ENCODE measurements at places on chromosomes 16 and 17.

GRCh38 chr16:9351841-9352434, 260.5 kb downstream of the HAPSTR1 start:
- DNase-seq = no peak

DNA sequence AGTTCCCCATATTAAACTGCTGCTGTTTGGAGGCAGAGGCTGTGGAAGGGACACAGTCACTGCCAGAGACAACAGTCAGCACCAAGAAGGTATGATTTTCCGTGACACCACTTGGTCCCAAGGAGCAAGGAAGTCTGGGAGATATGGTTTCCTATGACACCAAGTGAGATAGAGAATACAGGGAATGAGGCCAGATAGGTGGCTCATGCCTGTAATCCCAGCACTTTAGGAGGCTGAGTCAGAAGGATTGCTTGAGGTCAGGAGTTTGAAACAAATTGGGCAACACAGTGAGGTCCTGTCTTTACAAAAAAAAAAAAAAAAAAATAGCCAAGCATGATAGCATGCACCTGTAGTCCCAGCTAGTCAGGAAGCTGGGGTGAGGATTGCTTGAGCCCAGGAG, 90.8 kb downstream of the ABCC12 start:
- DNase-seq = no peak

GRCh38 chr16:89821438-89822187, 5.2 kb upstream of the FANCA start:
- DNase-seq = no peak

- DNase-seq = no peak
These were observed 595.2 kb upstream of the CDH11 start for GRCh38 chr16:65716737-65717700.

- no peak for DNase-seq
These were observed 1.2 kb upstream of the UBB start for GRCh38 chr17:16379654-16380053.

DNA sequence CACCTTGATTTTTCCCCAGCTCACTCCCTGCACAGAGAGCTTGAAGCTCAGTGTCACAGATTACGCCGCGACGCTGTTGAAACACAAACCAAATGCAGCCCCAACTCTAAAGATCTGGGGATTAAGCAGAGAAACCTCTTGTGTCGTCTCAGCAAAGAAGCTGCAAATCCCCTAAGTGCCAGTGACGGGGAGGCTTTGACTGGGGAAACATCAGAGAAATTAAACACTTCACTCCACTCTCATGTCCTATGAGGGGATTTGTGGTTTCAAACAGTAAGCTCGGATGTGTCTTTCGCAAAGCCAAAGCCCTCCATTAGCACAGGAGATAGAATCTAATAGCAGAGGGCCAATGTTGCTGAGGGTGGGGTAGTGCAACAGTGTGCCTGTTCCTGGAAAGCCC, 233.7 kb downstream of the HS3ST4 start:
- no peak for DNase-seq

GRCh38 chr17:37312137-37312923, 63.5 kb upstream of the C17orf78 start:
- DNase-seq = no peak

DNA sequence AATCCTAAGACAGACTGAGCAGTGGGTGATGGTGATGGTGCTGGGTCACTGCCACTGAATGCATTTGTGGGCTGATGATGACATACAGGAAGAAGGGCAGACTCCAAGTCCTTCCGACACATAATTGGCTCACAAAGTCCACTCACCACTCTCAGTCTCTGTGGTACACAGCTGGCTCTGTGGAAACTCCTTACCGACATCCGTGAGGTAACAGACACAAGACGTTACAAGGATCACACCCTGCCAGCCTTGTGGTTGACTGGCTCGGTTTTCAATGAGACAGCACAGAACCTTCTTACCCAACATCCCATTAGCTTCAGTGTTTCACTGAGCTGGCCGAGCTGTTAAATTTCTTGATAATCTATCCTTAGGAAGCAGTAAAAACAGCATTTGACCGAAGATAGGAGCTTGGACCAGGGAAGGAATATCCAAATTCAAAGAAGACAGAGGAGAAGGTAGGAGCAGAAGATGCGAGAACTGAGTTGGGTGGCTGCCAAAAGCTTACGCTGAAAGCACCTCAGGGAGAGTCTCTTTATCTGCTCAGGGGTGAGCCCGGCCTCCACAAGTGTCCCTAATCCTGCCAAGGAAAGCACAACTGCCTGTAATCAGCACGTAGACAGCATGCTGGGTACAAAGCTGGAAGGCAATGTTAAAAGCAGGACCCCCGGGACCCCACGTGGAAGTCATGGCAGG, 5.5 kb upstream of the MXRA7 start:
- DNase-seq = no peak

DNA sequence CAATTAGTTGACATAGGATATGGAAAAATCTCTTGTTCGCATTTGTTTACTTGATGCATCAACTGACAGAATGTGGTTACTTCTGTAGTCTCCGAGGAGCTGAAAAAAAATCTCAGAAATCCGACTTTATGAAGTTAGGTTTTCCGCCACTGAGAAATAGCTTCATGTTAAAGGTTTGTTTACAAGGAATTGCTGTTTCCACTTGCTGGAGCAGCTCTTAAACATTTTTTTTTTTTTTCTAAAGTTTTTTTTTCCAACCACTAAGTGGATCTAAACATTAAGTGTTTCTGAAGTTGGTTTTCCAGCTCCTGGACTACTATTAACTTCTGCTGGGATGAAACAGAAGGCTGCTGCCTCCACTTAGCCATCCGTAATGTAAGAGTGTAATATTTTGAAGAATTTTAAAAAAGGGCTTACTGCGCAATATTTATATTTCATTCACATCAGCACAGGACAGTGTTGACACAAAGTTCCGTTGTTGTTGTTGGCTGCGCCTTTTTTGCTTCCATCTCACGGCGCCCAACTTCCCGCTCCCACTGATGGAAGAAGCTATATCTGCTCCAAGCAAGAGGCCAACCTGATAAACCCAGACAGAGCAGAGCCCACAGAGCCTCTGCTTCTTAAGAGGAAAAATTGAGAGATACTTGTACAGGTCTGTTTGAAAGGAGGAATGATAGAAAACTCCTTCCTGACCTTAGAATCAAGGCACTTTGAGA, 167.7 kb upstream of the KCNJ16 start:
- no peak for DNase-seq

DNA sequence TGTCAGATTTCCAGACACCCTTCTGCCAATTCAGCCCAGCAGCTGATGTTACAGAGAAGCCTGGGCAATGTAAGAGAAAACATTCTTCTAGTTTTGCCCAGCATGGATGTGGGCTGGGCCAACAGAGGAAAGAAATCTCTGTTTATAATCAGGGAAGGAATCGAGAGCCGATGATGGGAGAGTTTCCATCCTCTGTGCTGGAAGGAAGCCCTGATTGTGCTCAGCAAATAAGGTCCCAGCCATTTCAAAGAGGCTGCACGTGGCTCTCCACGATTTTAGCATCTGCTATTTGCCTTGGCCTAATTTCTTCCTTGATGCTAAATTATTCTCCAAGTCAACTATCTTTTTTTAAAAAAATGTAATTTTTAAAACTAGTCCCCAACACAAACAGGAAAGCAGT, 70.0 kb downstream of the IRX6 start:
- DNase-seq = no peak

GRCh38 chr17:9529033-9529700, 46.5 kb downstream of the STX8 start:
- DNase-seq = no peak

- DNase-seq = no peak
These were observed 341.4 kb downstream of the FOXL1 start for GRCh38 chr16:86919578-86920305.

- no peak for DNase-seq
These were observed 241.9 kb downstream of the SLC39A11 start for GRCh38 chr17:72850410-72851118.

DNA sequence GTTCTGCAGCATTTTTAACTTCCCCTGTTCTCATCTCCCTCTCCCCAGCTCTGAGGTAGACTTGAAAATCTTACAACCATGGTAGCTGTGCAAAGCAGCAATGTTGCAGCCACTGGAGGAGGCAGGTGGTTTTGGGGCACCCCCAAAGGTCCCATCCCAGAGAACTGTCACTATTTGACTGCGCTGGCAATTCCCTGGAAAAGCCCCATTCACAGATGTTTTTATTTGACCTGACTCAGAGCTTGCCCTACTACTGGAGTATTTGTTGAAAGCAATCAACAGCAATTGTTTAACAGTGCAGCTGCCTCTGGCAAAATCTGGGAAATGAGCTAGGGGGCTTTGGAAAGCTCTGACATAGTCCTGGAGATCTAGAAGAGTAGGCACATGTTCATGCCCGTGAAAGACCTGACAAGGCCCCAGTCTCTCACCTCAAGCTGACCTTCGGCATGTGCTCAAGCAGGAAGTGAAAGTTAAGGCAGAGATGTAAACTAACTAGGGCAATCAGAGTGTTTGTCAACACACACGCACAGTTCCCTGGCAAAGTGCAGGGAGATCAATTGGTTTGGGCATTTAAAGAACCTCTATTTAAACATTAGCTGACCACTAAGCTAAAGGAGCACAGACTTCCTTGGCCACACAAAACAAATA, 19.7 kb upstream of the PIK3R5 start:
- DNase-seq = no peak

GRCh38 chr16:9978160-9978725, 204.0 kb downstream of the GRIN2A start:
- DNase-seq = no peak

- peak; percentile 33 for DNase-seq
These were observed 8.9 kb upstream of the RAPGEFL1 start for GRCh38 chr17:40168262-40168832.

DNA sequence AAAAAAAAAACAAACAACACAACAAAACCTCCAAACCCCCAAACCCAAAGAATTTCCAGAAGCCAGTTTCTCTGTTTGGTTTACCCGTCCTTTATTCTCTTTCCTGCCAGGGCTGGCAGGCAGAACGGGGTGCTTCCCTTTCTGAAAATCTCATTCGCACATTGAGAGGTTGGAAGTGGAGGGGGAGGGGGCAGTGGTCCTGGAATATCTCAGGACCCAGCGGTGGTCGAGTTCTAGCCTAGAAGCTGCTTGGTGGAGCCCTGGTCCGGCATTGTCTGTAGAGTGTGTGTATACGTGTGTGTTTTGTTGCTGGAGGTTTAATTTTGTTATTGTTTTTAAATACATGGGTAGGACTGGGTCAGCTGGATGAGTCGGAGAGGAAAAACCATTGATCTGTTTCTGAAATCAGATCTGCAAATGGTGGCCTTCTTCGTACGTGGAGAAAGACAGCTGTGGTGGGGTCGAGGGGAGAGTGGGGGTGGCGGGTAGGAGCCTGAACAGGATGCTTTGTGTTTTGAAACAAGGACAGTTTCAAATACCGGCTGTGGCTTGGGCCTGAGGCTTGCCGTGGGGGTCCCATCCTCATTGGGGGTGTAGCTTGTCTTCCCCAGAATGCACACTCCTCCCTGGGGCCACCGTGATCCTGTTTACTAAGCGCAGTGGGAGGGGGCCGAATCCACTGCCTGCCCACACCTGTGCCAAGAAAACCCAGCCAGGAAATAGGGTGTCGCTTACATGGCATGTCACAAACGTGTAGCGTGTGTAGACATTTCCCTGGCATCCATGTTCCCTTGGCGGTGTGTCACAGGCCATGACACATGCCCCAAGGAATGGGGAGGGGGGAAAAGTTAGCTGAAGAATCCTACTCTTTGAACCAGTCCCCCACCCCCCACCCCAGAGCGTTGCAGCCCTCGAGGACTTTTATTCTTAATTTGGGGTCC, 1.6 kb downstream of the CMIP start:
- no peak for DNase-seq

DNA sequence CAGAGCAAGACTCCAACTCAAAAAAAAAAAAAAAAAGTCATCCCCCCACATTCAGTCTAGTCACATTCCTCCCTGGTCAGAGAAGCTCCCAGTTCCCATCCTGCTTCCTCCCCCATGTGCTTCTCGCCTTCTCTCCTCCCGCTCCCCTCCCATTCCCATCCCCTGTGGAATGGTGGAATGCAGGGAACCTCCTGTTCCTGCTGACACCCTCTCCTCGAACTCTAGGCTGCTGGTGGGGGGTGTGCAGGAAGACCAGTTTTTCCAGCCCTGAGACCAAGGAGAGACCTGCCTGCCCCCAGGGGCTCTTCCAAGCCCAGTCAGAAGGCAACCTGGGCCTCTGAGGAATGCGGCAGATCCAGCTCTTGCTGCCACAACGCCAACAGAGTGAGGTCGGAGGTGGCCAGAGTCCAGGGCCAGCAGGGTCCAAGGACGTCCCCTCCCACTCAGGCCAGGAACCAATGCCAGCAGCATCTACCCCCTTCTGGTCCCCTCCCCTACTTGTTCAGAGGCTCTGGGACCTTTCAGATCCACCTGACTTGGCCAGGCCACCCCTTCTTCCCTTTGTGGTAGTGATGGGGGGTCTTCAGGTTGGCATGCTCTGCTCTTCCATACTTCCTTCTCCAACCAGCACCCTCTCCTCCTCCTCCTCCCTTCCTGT, 39.3 kb upstream of the TAC4 start:
- no peak for DNase-seq

GRCh38 chr16:10971560-10971961, 27.2 kb downstream of the CLEC16A start:
- DNase-seq = peak; percentile 44

- no peak for DNase-seq
These were observed 12.2 kb downstream of the PIK3R5 start for GRCh38 chr17:8953156-8953885.

GRCh38 chr16:46911038-46911437, 26.9 kb downstream of the GPT2 start:
- no peak for DNase-seq

DNA sequence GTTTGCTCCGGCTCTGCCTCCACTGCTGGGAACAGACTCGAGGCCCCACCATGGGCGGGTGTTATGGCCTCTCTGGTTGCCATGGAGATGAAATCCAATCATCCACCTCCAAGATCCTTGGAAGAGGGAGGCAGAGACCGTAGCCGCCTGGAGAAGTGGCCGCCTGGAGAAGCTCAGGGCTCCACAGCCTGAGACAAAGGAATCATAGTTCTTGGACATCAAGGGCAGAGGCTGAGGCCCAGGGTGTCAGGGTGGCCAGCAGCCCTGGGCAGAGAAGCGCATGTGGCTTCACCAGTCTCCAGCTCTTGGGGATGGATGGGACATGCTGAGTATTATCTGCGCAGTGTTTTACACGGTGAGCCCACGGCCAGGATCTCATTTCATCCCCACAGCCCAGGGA, 36.2 kb downstream of the ABR start:
- DNase-seq = no peak

DNA sequence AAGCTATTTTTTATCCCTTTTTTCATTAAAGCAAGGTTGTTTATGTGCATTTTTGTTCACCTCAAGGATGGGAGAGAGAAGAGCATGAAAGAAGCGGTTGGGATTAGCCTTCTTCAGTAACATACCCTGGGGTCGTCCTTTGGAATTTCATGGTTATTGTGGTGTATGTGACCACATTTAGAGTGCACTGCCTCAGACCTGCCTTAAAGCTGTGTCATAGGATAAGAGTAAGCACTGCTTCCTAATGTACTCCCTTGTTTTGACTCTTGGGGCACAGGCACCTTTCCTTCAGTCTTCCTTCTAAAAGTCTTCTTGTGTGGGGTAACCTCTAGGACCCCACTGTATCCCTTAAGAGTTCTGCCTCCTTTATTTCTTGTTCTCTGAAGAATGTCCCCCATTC, 28.9 kb downstream of the TNRC6A start:
- DNase-seq = no peak

GRCh38 chr16:64962786-64963185, 159.1 kb downstream of the CDH11 start:
- DNase-seq = no peak

- no peak for DNase-seq
These were observed 32.2 kb upstream of the SRCIN1 start for GRCh38 chr17:38637951-38638350.

- no peak for DNase-seq
These were observed 98.0 kb downstream of the AMFR start for GRCh38 chr16:56327071-56327928.
